Cardiac fibroblast (primary cell): ENCODE measurements at places on chromosomes 5 and 9.
A peak's percentile ranks its signal among the peaks of the same experiment; 100 is the strongest.

DNA sequence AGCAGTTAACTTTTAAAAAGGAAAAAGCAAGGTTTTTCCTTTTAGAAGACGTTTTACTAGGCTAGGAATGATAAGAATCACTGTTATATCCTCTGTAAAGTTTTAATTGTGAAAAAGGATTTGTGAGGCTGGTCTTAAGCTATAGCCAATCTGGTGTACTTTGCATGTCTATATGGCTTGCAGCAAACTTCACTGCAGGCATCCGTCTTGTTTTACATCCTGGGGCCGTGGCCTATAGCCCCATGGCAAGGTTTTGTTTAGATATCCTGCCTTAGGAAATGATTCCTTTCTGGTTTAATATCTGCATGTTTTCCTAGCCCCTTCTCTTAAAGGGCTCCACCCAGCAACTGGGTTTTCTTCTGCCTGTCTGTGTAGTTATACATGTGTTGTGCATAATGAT lies 272.8 kb downstream of the ICE1 start:
- no peak for DNase-seq

DNA sequence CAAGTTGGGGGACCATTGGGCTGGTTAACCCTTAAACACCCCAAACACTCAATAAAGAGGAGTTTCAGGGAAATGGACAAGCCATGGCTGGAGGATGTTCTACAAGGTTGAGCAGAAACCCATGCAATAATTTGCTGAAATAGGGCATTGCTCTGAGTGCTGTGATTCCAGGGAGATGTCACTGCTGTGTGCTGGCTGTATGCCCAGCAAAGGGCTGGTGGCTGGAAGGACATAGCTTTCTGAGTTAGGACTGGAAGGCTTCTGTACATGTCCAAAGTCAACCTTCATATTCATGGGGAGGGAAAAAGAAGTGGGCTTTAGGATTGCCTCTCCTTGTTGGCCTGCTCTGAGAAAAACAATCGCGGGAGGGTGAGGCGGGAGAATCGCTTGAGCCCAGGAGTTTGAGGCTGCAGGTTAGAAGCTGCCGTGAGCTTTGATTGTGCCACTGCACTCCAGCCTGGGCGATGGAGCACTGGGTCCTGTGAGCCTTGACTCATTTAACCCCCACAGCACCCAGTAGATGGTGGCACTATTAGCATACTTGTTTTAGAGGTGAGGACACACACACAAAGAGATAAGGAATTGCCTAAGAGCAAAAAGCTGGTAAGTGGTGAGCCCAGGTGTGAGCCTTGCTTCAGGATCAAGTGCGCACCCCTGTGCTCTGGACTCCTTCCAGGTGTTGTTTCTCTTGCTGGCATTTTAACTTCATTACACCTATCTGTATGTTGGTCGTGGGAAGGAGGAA lies 20.4 kb downstream of the IL12B start:
- no peak for DNase-seq

- no peak for DNase-seq
These were observed 33.9 kb downstream of the PNPLA7 start for GRCh38 chr9:137516144-137516917.

DNA sequence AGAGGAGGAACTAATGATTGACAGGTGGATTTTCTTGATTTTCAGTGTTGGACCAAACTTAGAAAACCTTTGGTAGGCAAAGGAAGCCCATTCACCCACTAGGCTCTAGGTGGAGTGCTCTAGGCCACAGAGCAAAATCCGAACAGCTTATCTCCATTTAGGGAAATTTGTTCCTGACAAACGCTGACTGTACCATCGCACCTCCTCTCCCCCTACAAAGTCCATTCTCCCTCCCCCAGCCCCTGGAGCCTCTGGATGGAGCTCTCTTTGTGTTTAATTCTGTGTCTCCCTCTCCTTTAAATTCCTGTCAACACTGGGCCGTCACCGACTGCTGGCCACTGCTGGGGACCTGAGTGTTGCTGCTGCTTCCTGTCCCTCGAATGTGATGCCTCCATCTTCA lies 350.1 kb upstream of the IRX2 start:
- DNase-seq, result no peak

DNA sequence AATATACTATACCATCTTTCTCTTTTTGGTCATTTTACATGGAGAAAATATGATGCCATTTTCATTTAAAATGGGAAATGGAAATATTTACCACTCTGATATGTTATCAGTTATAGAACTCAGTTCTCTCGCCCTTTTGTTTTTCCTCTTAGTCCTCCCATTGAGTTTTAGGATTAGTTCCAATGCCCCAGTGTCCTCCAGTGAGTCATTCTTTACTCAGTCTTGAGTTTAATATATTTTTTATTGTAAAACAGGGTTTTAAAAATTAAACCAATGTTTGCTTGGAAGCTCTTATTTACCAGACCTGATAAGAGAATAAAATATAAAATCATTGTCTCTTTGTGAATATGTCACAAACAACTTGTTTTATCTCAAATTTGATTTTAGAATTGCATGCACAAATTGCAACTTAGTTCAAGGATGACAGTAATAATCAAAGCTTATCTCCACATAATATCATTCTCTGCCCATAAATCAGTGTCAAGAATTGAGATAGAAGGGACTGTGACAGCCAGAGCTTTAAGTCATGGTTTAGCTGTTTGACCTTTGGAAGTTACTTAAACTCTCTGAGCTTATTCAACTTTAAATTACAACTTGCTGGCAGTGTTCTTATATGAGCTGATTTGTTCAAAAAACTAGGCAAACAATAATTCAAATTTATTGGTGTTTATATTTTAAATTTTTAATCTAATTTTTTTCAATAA lies 166.4 kb downstream of the PAM start:
- DNase-seq, result peak; percentile 23

- no peak for DNase-seq
These were observed 244.1 kb downstream of the MED10 start for GRCh38 chr5:6134281-6134680.

GRCh38 chr9:61667559-61668121 lies 477.8 kb downstream of the SPATA31A7 start:
- DNase-seq, result no peak

- DNase-seq, result no peak
These were observed 81.8 kb upstream of the RASA1 start for GRCh38 chr5:87185838-87186237.

GRCh38 chr5:82512025-82512424 lies 233.9 kb upstream of the RPS23 start:
- no peak for DNase-seq

GRCh38 chr5:127906562-127907204 lies 176.9 kb upstream of the SLC12A2 start:
- no peak for DNase-seq

DNA sequence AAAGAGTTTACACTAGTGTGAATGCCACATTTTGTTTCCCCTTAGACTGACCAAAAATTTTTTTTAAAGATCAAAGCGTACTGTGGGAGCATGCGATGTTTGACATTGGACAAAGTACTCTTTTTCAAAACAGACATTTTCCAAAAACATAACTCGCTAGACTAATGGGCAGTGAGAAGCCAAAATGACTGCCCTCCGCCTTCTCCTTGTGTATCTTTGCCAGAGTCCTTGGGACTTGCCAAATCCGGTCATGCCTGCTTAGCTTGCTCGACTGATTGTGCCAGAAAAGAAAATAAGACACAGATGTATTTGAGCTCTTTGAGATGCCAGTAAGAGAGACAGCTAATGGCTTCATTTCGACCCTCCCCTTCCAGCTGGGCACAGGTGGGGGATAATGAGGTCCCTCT lies 157.5 kb downstream of the MAPKAP1 start:
- DNase-seq, result peak; percentile 63

GRCh38 chr5:143800715-143801114 lies 11.2 kb upstream of the HMHB1 start:
- DNase-seq, result no peak

DNA sequence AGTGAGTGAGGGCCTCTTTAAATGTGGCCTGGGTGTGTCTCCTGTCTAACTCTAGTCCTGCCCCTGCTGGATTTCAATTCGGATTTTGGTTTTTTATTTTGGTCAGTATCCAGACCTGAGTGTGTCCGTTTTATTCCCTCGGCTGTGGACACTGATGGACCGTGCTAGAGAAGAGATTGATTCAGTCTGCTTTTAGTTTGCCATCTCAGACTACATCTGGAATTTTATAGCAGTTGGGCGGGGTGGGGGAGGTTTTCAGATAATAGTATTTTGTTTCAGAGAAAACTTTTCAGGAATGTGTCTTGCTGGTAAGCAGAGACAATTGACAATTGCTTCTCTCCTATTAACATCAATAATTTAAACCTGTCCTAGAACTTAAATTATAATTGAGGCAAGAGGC lies 308.1 kb downstream of the ARHGAP26 start:
- DNase-seq, result no peak

DNA sequence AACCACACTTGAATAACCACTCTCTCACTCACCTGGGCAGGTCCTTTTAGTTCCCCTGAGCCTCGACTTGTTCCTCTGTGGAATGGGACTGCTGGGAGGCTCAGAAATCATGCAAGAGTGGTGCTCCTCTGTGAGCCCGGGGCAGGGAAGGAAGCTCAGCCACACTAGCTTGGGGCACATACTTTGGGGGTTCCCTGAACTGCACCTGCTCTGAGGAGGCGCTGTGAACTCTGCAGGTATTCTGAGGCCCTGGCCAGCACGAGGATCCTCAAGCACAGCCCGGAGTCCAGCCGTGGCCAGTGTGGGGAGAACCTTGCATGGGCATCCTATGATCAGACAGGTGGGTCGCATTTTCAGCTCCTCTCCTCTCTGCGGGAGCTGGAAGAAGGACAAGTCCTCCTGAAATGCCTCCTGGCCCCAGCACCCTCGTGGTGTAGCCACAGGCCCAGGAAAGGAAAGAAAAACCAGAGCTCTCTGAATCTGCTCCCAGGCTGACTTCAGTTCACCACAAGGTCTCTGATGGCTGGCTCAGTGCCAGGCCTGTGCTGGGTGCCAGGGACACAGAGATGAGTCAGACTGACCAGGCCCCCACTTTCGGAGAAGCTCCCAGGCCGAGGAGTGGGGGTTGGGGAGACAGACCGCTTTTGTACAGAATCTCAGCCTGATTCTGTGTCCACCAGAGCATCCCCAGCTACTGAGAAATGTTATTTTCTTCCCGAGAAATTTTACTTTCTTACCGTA lies 11.9 kb downstream of the GLIPR2 start:
- peak; percentile 98 for DNase-seq
